ENCODE measurements at places on chromosomes 7 and 10.

- no peak for DNase-seq
These were observed 369.2 kb upstream of the KLF6 start for GRCh38 chr10:4154191-4154715.

GRCh38 chr7:140016540-140016939 lies 46.2 kb downstream of the PARP12 start:
- no peak for DNase-seq

DNA sequence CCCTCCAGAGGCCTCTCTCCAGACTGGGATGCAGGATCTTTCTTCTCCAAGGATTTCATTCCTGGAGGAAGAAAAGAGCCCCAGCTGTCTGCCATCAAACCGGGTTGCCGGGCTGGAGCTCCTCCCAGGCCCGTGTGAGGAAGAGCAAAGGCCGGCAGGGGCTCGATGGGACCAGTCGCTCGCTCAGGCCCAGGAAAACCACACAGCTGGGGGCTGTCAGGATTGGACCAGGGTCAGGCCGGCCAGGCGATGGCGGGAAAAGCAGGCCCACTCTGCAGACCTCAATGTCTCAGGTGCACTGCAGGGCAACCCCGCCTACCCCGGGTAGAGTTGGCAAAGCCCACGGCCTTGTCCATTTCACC lies 98.1 kb upstream of the DNAAF5 start:
- no peak for DNase-seq

- DNase-seq, result no peak
These were observed 26.1 kb upstream of the CCNJ start for GRCh38 chr10:96017191-96017687.

DNA sequence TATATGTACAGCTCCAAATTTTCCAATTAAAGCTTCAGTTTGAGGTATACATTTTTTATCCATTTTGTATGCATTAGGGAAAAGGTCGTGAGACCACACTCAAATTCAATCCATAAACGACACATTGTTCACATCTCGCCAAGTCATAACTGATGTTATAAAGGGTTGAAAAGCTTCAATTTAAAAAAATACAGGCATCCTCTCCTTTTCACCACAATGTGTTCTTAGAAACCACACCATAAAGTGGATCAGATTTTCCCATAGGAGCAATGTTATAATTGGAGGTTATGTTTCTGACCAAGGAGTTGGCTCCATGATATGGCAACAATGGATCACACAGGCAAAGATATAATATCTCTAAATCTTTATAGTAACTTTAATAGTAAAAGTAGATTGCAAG lies 663.6 kb downstream of the PARD3 start:
- DNase-seq, result no peak

- DNase-seq, result no peak
These were observed 49.2 kb downstream of the RHOBTB1 start for GRCh38 chr10:60894786-60895185.

DNA sequence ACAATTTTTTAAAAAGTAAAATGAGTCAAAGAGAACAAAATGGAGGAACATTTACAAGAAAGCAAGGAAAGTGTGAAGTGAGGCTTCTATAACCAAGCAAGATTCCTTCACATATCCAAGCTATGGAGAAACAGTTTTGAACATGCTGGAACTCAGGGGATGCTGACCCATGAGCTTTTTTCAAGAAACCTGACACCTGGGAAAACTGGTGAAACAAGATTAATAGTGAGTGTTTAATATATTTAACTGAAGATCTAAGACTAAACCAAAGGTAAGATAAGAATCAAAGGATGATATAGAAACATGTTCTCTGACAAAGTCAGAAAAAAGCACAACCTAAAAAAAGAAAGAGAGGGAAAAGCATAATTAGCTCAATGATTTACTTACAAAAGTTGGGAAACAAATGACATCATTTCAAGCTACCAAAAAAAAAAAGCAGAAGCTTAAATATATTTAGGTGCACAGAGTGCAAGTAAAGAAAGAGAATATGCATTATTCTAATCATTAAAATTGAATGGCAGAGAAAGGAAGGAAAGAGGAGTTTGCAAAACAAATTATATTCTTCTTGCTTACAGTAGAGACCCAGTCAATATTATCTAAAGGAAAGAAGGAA lies 24.9 kb downstream of the C7orf25 start:
- DNase-seq, result no peak

DNA sequence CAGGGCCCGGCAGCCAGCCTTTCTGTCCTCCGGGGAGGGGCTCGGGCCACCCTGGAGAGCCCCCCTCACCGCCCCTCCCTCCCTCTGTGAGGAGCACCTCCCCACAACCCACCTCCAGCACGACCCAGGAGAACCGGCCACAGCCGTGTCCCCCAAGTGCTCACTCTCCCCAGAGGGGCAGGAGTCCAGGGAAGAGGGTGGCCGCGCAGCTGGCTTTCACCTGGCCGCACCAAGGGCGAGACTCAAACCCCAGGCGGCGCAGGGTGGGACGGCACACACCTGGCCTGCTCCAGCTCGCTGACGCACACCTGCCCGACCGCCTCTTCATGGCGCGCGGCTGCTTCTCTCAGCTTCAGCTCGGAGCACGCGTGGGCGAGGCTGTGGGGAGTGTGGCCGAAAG lies 73.4 kb downstream of the CFAP46 start:
- DNase-seq, result no peak

DNA sequence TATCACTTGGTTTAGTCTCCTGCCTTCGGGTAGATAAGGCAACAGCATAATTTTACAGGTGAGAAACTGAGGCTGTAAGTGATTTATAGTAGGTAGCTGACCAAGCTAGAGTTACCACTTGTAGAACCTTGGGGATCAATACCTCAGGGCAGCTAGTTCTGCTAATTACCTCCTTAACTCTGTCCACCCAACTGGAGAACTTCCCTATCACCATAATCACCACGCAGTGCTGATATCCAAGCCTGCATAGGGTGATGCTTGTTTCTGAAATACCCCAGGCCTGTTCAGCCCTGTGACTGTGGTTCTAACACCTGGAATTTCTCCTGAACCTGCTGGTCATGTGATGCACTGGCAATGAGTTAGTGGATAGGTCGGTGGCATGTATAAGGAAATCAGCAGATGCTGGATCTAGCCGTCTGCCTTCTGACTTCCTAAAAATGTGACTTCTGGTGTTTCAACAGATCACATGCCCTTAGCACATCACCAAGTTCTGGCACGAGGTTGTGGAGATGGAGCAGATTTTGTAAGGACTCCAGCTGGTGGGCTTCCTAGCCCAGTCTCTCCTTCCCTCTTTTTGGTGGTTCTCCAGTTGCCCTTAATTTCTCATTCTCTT lies 15.3 kb downstream of the PLAU start:
- DNase-seq, result no peak

DNA sequence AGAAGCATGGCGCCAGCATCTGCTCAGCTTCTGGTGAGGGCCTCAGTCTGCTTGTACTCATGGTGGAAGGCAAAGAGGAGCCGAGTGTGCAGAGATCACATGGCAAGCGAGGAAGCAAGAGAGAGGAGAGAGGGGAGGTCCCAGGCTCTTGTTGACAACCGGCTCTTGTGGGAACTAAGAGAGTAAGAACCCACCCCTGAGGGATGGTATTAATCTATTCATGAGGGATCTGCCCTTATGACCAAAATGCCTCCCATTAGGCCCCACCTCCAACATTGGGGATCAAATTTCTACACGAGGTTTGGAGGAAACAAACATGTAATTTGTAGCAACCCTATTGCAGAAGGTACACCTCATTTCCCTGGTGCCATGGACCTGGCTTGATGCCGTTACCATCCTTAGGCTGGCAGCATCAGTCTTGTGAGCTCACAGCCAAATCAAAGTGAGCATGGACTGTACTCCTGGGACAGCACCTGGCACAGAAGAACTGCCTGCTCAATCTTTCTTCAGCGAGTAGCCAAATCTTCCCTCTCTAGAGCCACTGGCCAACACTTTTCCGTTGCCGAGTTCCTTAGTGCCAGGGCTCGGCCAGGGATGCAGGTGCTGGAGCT lies 6.5 kb downstream of the BTBD16 start:
- no peak for DNase-seq

DNA sequence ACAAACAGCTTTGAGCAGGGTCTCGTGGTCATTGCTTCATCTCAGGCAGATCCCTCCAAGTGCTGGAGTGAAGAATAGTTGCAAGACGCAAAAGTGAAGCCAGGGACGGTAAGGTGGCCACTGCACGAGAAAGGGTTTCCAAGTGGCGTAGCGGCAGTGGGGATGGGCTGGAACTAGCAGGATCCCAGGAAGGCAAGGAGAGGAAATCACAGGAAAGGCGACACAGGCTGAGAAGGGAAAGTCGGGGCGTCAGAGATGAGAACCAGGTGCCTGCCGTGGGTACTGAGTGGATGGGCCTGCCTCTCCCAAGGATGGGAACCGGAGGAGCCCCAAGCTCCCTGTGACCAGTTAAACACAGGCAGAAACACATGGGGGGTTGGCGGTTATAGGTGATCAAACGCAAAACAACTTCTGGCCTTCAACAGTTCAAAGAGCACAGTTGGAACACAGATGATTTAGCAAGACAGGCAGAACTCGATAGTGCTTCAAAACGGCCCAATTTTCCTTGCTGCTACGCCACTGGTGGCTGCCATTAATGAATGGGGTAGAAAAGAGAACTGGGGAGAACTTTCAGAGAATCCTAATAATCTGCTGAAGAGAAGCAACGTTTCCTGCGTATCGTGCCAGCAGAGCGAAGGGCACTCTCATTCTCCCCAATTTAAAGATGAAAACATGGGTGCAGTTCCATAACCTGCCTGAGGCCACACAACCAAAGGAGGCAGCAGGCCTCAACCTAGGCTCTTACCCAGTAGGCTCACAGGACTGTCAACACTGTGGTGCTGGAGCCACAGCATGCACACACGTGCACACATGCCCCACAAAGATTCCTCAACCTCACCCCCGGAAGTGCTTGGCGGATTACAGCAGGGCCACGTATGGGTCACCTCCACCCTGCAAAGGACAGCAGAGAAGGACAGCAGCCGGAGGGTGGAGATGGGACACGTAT lies 61.9 kb downstream of the MAD1L1 start:
- DNase-seq, result no peak

GRCh38 chr10:30057894-30058556 lies 1.4 kb downstream of the JCAD start:
- no peak for DNase-seq

GRCh38 chr10:130479146-130479545 lies 343.0 kb downstream of the GLRX3 start:
- DNase-seq, result no peak

DNA sequence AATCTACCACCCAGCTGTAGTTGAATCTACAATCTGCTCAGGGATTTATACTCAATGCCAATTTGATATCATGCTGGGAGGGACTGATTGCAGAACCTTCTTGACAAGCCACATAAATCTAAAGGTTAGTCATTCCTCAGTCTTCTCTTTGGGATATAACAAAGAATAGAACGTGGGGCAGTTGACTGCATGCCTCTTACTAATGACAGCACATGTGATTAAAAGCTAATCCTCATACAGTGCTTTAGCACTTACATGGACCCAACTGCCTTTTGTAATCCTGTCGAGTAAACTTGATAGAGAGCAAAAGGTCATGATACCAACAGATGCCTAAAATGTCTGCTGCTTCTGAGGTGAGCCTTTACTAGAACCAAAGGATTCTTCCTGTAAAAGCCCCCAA lies 12.3 kb downstream of the KLHL7 start:
- no peak for DNase-seq

- DNase-seq, result no peak
These were observed 2.2 kb downstream of the NPM3 start for GRCh38 chr10:101780818-101781654.

DNA sequence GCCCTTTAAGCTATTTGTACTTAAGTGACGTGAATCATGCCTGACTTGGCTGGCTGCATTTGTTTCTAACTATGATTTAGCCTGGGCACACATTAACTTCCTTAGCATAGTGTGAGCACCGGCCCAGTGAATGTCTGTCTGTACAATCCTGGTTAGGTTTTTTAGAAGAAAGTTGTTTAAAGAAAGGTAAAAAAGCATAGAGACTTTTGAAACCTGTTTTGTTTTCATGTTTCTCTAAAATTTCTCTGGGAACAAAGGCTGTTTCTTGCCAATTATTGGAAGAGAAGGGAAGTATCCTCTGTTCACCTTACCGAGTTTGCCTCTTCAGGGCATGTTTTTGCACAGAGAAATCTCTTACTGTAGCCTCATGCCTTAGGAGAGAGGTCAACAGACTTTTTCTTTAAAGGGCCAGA lies 42.9 kb upstream of the MET start:
- no peak for DNase-seq

DNA sequence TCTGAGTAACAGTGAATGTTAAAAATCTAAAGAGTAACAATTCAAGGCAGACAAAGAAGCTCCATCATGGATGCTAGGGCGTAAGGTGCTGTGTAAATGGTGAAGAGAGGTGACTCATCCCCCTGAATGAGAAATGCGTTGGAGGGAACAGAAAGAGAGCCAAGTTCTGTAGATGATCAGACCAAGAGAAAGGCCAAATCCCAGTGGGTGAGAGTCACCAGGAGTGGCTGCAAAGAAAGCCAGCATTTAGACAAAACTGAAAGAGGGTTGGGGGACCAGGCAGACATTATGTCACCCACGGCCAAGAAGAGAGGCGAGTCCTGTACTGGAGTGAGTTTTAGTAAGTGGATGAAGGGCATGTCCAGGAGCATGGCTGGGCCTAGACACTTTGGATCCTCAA lies 153.1 kb downstream of the TRIL start:
- DNase-seq, result no peak

- no peak for DNase-seq
These were observed 48.5 kb downstream of the CALD1 start for GRCh38 chr7:134827889-134828288.

GRCh38 chr10:110032801-110033700 lies 25.3 kb downstream of the ADD3 start:
- DNase-seq, result no peak
